ENCODE measurements at places on chromosomes 7 and 10. TPM values are rescaled to one million over a fixed set of nuclear protein-coding genes. Genes with fewer than 3 reads are reported as not detected.

DNA sequence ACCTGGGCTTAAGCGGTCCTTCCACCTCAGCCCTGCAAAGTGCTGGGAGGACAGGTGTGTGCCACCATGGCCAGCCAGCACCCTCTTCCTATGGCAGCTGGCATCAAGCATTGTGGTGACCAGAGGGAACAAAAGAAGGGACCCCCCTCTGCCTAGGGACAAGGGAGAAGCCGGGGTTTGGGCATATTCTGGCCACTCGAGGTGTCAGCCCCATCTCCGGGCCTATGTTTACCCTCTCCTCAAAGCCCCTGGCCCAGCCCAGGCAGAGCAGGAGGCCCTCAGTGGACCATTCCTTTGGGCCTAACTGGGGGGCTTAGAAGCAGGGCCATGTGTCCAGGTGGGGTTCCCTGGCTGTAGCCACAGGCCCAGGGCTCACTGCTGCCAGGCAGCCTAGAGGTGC, 23.9 kb downstream of the VSIR start:
- no peak for DNase-seq

HKDC1 gene
- total RNA-seq: 112 TPM

PNLIPRP3 gene
- total RNA-seq: not detected

DNA sequence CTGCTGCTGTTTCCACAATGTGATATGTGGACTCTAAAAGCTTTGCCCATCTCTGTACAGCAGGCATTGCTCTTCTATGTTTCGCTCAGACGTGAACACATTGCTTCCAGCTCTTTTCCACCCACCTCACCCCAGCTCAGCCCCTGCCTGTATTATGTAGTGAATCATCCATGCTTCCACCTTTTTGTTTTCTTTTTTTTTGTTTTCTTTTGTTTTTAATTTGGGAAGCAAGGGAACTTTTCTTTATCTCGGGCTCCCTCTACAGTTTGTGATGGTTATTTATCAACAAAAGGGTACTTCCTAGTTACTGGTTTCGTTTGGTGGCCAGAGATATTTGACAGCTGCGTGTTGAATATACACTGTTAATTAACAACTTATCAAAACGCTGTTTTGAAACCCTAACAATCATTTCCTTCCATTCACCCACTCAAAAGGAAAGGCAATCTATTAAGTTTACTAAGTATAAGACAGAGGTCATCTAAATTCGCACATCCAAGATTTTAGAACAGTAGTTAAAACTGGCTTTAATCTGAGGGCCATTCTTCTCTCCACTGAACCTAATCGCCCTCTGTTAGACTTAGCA, 127.9 kb upstream of the STK17A start:
- peak; percentile 25 for DNase-seq

GRCh38 chr7:149686449-149686848, 86.9 kb downstream of the ZNF467 start:
- no peak for DNase-seq

All from Calu3 (cell line).